ENCODE measurements at places on chromosomes 12 and 14.

- DNase-seq, result no peak
These were observed 1.1 kb downstream of the PPP4R4 start for GRCh38 chr14:94175011-94175745.

- no peak for DNase-seq
These were observed 390.0 kb downstream of the AEBP2 start for GRCh38 chr12:19829100-19829853.

DNA sequence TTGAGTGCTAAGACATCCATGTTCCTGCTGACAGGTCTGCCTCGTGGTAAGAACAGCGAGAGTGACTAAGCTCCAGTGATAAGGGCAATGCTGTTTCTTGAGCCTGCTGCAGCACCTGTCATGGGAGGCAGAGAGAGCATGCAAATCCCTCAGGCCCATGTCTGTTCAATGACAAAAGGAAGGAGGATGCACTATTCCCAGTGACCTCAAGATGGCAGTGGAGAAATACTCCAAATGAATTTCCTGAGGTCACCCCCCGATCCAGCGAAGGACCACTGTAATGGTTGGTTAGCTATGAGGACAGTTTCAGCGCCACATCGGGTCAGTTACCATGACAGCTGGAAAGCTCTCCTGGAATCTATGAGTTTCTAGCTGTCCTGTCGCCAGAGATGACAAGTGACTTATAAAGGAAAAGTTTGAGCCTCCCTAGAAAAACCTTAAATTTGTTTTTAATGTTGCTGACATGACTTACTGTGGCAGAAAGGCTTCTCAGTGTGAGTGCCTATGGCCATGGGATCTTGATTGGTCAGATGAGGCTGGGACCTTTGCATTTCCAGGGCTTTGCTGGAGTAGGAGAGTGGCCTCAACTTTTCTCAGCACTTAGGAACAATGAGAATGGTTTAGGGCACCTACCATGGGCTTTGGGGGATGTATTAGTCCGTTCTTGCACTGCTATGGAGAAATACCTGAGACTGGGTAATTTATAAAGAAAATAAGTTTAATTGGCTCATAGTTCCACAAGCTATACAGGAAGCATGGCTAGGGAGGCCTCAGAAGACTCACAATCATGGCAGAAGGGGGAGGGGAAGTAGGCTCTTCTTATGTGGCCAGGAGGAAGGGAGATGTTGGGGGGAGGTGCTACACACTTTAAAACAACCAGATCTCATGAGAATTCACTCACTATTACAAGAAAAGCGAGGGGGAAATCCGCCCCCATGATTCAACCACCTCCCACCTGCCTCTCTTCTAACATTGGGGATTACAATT lies 88.0 kb upstream of the TMEM260 start:
- peak; percentile 6 for DNase-seq

GRCh38 chr14:30017370-30017993 lies 89.8 kb upstream of the PRKD1 start:
- DNase-seq, result no peak

- peak; percentile 36 for DNase-seq
These were observed 19.5 kb downstream of the DICER1 start for GRCh38 chr14:95137804-95138167.

All from hippocampal formation (tissue), 2 donors.